ENCODE measurements at places on chromosomes 7 and 10.

DNA sequence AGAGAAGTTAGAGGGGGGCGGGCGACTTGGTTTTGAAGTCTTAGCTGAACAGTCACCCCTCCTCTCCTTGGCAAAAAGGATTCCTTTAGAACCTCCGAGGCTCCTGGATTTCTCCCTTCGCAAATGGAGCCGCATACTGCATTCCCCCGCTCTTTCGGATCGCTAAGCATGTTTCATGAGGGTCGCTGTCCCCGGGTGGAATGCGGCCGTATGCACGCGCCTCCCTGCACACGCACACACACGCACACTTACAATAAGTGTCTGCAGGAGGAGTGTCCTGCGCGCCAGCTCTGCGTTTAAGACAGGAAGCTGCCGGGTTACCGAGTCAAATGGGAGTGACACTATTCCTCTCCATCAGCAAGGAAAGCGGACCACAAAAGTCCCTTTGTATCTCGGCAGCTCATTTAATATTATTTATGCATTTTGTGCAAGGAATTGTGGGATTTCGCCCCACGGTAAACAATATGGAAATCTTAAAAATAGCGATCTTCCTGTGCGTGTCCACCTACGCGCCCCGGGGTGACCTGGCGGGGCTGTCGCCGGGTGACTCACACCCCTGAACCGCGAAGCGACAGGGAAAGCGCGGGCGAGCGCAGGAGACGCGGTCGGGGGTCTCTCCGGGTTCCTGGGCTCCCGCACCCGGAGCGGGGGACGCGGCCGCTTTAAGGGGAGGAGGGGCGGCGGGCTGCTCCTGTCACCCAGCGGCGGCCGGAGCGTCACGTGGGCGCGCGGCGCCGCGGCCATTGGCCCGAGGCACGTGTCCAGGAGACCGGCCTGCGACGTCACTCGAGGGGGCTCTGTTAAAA, 988 bp upstream of the EN2 start:
- DNase-seq, result no peak

- no peak for DNase-seq
Observed at GRCh38 chr10:987620-987869, 689 bp upstream of the GTPBP4 start.

- DNase-seq, result no peak
Observed at GRCh38 chr10:101494650-101495049, 93.4 kb downstream of the POLL start.

GRCh38 chr7:111282626-111283025, 191.7 kb downstream of the LRRN3 start:
- DNase-seq, result no peak

GRCh38 chr10:80462981-80463741, 9.1 kb downstream of the TSPAN14 start:
- DNase-seq, result no peak

- DNase-seq, result no peak
Observed at GRCh38 chr7:43653466-43653865, 70.6 kb downstream of the STK17A start.

DNA sequence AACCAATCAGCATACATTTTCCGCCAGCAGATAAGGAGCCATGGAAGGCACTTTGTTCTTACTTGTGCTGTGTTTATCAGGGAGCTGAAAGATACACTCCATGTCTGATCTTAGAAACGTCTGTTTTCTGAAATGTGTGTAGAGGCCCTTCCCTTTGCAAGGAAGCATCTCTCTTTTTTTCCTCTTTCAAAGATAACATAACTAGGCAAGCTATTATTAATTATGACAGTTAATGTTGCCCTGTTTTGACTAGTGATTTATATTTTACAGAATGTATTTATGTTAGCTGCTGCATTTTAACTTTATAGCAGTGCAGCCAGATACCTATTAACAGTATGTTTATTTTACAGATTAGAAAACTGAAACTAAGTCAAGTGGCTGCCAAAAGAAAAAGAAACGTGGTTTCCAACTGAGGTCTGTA, 683.2 kb upstream of the IGFBP3 start:
- DNase-seq, result no peak

DNA sequence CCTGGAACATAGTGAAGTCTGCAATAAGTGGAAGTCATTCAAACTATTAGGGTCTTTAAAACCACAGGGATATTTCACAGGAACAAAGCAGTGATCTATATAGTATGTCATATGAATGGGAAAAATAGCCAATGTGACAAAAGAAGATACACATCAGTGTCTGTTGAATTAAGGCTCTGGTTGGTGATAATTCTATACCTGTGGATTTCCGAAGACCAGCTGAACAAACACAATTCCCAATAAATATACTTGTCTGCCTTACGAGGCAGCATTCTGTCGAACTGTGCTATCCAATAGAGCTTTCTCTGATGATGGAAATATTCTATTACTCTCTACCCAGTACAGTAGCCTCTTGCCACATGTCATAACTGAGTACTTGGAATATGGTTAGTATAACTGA, 55.9 kb upstream of the CAV2 start:
- no peak for DNase-seq

- DNase-seq, result no peak
Observed at GRCh38 chr10:56805022-56805421, 444.0 kb upstream of the ZWINT start.

DNA sequence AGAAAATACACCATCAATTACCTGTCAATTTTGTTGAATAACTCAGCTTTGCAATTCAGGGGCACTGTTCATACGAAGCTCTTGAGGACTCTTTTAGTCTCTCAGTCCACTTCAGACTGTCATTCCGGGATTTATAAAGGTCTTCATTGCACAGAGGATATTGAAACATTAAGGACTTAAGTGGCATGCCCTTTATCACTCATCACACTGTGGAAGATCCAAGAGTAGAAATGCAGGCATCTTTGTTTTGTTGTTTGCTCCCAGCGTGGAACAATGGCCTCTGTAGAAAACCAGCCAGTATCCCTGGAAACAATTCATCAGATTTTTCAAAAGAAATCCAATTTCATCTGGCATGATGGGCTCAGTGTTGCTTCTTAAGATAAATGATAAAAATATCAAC, 66.3 kb upstream of the LRGUK start:
- no peak for DNase-seq

DNA sequence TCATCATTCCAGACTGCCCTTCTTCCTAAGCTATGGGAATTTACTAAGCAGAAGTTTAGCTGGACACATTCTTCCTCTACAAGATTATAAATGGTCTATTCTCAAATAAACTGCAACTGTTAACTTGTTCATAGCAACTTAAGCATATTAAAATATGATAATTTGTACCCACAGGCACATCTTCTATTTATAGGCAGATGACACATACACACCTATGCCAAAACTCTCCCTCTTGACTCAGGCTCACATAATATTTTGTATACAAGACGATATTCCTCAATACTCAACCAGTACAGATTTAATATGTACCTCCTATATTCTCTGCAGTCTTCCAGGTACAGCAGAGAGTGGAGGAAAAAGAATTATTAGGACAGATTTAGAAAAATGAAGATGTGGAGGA, 232.7 kb upstream of the KIAA1217 start:
- DNase-seq, result no peak

GRCh38 chr7:27113991-27114769, 11.7 kb upstream of the HOXA2 start:
- DNase-seq, result no peak

DNA sequence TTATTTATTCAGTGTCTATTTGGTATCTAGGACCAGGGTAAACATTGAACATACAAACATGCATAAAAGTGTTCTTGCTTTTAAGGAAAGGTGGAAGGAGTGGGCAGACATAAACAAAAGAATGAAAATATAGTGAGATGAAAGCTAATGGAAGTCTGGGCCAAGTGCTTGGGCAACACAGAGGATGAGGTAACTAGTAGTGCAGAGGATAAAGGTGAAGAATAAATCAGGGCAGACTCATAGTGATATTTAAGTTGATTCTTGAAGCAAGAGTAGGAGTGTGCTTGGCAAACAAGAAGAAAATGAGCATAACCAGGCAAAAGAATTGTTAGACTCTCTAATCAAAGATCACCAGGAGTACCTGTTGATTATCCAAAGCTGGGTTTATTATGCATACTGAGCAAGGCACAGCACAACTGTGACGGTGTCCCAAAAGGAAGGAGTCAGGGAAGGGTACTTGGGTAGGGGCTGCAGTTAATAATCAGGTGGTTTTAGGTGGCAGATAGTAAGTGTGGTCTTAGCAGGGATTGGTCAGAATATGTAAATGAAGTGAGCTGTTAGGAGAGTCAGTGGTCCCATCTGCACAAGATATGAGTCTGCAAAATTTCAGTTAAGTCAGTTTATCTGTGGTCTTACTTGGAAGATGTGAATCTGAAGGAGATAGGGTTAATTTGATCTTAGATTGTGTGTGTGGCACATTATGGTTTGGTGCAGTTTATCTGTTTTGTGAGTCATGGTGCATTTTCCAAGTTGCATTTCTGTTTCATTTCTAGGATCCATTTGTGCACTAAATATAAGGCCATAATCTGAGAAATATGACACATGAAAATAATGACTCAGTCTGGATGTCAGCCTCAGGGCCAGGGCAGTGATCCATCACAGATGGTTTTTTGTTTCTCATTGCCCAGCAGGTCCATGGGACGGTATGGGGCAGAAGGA, 30.6 kb upstream of the TAX1BP1 start:
- no peak for DNase-seq

Measured in activated gamma-delta T cell treated with anti-CD3 and anti-CD28 coated beads, Interleukin-2, amount 50 U/mL, for 16 hours (primary cell).